Activated T-helper 1 cell treated with anti-CD3 and anti-CD28 coated beads, Interleukin-12 subunit alpha, Interleukin-12 subunit beta, Interleukin-2, Interleukin-4 antibody, amounts not matched to agents 30 ng/mL and 10 ng/mL and 1 ng/mL, durations not matched to agents 14 hours and 24 hours and 36 hours (primary cell): ENCODE measurements at places on chromosomes 3 and 15. TPM values are rescaled to one million over a fixed set of nuclear protein-coding genes. Genes with fewer than 3 reads are reported as not detected.
A peak's percentile ranks its signal among the peaks of the same experiment; 100 is the strongest.

The DNAJC17 gene
- total RNA-seq: 52.5 and 54.1 TPM in 2 replicates

The TMOD3 gene
- 59.2 and 60.2 TPM in 2 replicates for total RNA-seq

The CCR3 gene
- total RNA-seq: 0.29 TPM in 1 of 2 replicates, not detected in the other

The CSPG4 gene
- total RNA-seq: not detected in 2 replicates

The NMNAT3 gene
- 1.1 and 1.2 TPM in 2 replicates for total RNA-seq

The IFRD2 gene
- total RNA-seq: 215 TPM in 2 replicates

The MDFIC2 gene
- total RNA-seq: not detected in 2 replicates

- no peak overlapping the region for H3K27ac ChIP-seq
- DNase-seq: no peak
- no peaks in the 10 kb centered on the region for H3K4me1 ChIP-seq
- peaks cover 6% of the 10 kb centered on the region for H3K27me3 ChIP-seq
- H3K36me3 ChIP-seq: no peaks in the 10 kb centered on the region
Measured at GRCh38 chr15:79682285-79682684, 214.5 kb downstream of the MTHFS start.

- DNase-seq: no peak
- H3K4me1 ChIP-seq: peaks cover 8% of the 10 kb centered on the region
- H3K27me3 ChIP-seq: no peaks in the 10 kb centered on the region
- no peaks in the 10 kb centered on the region for H3K36me3 ChIP-seq
- H3K4me3 ChIP-seq: no peak overlapping the region
Measured at GRCh38 chr3:180267202-180267843, 230.6 kb upstream of the PEX5L start.

GRCh38 chr3:128372707-128373533 is 93.8 kb downstream of the DNAJB8 start:
- H3K36me3 ChIP-seq: no peaks in the 10 kb centered on the region
- DNase-seq: no peak
- H3K27me3 ChIP-seq: no peaks in the 10 kb centered on the region
- no peak overlapping the region for H3K4me3 ChIP-seq
- H3K27ac ChIP-seq: no peak overlapping the region

- H3K4me1 ChIP-seq: no peaks in the 10 kb centered on the region
- H3K27me3 ChIP-seq: no peaks in the 10 kb centered on the region
- H3K36me3 ChIP-seq: no peaks in the 10 kb centered on the region
Measured at GRCh38 chr3:34895841-34896240, 743.5 kb upstream of the ARPP21 start.

- H3K4me3 ChIP-seq: no peak overlapping the region
Measured at GRCh38 chr3:158739078-158739477, 6.8 kb upstream of the RARRES1 start.

- H3K27me3 ChIP-seq: no peaks in the 10 kb centered on the region
- H3K4me1 ChIP-seq: peaks cover 27% of the 10 kb centered on the region
- H3K4me3 ChIP-seq: no peak overlapping the region
- no peak overlapping the region for H3K27ac ChIP-seq
- H3K36me3 ChIP-seq: peaks cover 11% of the 10 kb centered on the region
Measured at GRCh38 chr15:40789119-40789518, 17.8 kb upstream of the ZFYVE19 start.

GRCh38 chr3:28933337-28933736 is 347.5 kb upstream of the RBMS3 start:
- DNase-seq: no peak
- H3K27ac ChIP-seq: no peak overlapping the region
- H3K4me1 ChIP-seq: peaks cover 53% of the 10 kb centered on the region
- H3K4me3 ChIP-seq: no peak overlapping the region

GRCh38 chr3:12993517-12994356 is 79.5 kb downstream of the IQSEC1 start:
- H3K36me3 ChIP-seq: peaks cover 18% of the 10 kb centered on the region
- no peak overlapping the region for H3K27ac ChIP-seq
- H3K4me3 ChIP-seq: peak overlapping the region; percentile 83

GRCh38 chr15:89174476-89174875 is 46.9 kb downstream of the RLBP1 start:
- peaks cover 17% of the 10 kb centered on the region for H3K36me3 ChIP-seq
- H3K4me3 ChIP-seq: no peak overlapping the region
- no peak for DNase-seq
- no peaks in the 10 kb centered on the region for H3K27me3 ChIP-seq

- no peaks in the 10 kb centered on the region for H3K27me3 ChIP-seq
- H3K36me3 ChIP-seq: peaks cover 36% of the 10 kb centered on the region
- peak overlapping the region; percentile 65 for H3K4me3 ChIP-seq
- H3K27ac ChIP-seq: peak overlapping the region; percentile 83
Measured at GRCh38 chr15:90619939-90620338, 90.2 kb downstream of the CRTC3 start.

- DNase-seq: no peak
- no peak overlapping the region for H3K27ac ChIP-seq
- H3K27me3 ChIP-seq: no peaks in the 10 kb centered on the region
- no peak overlapping the region for H3K4me3 ChIP-seq
- no peaks in the 10 kb centered on the region for H3K36me3 ChIP-seq
Measured at GRCh38 chr3:105145511-105145910, 221.2 kb upstream of the ALCAM start.

- H3K36me3 ChIP-seq: no peaks in the 10 kb centered on the region
- H3K4me3 ChIP-seq: no peak overlapping the region
- no peaks in the 10 kb centered on the region for H3K4me1 ChIP-seq
- no peak overlapping the region for H3K27ac ChIP-seq
- H3K27me3 ChIP-seq: no peaks in the 10 kb centered on the region
Measured at GRCh38 chr3:169403855-169404519, 259.5 kb downstream of the MECOM start.

GRCh38 chr3:186567072-186567921 is at the start of gene TBCCD1:
TSS of gene TBCCD1 (minus strand) at chr3:186567339. CDS start at chr3:186564329, 3,010 bp downstream.
- peaks cover 13% of the 10 kb centered on the region for H3K36me3 ChIP-seq
- peak within 1 kb of the TSS; percentile 95 for H3K27ac ChIP-seq
- peaks cover 67% of the 10 kb centered on the region for H3K4me1 ChIP-seq
- peak within 1 kb of the TSS; percentile 98 for H3K4me3 ChIP-seq
- peak; percentile 95 for DNase-seq
